ENCODE measurements at places on chromosomes 4 and X.

DNA sequence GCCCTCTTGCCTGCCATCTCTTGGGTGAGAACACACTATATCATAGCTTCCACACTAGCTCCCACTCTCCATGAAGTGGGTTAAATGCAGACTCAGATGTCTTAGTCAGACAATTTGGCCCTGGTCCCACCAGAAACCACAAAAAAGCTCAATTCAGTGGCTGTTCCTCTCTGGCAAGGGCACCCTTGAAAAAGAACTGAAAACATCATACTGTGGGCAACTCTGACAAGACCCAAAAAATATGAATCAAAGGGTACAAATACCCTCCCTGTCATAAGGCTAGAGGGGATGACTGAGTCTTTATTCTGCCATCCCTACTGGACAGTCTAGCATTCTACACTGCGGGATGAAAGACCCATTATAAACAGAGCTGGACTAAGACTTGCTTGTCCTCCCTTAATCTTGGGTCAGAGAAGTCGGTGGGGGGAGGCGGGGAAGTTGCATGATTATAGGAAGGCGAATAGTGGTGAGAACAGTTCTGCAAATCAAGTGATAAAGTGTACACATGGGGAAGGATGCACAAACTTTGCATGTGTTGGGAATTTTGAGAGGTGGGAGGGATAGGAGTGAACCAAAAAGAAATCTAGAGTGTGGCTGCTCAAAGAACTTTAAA, 172.1 kb downstream of the OPHN1 start:
- DNase-seq = peak; percentile 3

DNA sequence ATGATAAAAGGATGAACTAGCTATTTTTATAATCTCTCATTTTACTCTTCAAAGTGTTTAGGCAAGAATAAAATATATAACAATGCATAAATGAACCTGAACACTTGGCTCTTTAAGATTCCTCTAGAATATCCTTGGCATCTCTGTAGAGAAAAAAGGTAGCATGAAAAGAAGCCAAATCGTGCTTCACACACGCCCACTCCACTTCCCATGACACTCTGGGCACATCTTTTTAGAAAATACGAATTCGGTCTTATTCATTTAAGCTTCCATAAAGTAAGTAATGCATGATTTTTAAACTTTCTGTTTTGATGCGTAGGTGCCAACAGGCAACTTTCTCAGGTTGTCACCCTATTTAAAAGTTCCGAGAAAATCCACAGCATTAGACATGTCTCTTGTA, 73.6 kb upstream of the SORBS2 start:
- DNase-seq = no peak

- no peak for DNase-seq
Measured at GRCh38 chrX:74534569-74535038, 79.8 kb downstream of the RLIM start.

- DNase-seq = peak; percentile 9
Measured at GRCh38 chrX:103464072-103464773, 55.1 kb downstream of the RAB40A start.

DNA sequence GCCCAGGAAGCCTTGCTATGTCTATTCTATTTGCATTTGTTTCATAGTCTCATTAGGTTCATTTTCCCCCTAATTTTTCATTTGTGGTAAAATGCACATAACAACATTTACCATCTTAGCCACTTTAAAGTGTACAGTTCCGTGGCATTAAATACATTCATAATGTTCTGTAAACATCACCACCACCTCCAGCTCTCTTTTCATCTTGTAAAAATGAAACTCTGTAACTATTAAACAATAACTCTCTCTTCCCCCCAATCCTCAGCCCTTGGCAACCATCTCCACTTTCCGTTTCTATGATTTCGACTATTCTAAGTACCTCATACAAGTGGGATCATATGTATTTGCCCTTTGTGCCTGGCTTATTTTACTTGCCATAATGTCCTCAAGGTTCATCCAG, 19.9 kb downstream of the ARHGEF38 start:
- no peak for DNase-seq

Measured in H4 (cell line).